Dorsolateral prefrontal cortex (tissue), 122 donors: ENCODE measurements at places on chromosomes 12 and 14.

- DNase-seq, result no peak
Measured at GRCh38 chr12:126523891-126524290, 1458.7 kb downstream of the AACS start.

GRCh38 chr14:63277591-63278183 is 41.0 kb downstream of the GPHB5 start:
- DNase-seq, result no peak

DNA sequence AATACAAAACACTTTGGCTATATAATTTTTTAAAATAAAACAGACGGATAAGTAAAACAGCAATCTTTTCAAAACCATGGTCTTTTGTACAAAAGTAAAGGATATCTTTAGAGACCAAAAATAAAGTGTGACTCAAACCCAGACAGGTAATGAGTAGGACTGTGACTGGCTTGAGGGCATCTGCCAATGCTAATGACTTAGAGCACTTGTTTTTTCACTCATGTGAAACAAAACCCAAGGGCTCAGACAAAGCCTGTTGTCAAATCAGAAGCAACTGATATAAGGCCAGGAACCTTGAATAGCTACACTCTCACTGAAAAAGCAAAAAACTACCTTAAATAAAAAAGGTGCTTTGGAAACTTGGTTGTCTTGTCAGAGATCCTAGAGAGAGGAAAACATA is 357.4 kb downstream of the TMEM117 start:
- DNase-seq, result no peak

DNA sequence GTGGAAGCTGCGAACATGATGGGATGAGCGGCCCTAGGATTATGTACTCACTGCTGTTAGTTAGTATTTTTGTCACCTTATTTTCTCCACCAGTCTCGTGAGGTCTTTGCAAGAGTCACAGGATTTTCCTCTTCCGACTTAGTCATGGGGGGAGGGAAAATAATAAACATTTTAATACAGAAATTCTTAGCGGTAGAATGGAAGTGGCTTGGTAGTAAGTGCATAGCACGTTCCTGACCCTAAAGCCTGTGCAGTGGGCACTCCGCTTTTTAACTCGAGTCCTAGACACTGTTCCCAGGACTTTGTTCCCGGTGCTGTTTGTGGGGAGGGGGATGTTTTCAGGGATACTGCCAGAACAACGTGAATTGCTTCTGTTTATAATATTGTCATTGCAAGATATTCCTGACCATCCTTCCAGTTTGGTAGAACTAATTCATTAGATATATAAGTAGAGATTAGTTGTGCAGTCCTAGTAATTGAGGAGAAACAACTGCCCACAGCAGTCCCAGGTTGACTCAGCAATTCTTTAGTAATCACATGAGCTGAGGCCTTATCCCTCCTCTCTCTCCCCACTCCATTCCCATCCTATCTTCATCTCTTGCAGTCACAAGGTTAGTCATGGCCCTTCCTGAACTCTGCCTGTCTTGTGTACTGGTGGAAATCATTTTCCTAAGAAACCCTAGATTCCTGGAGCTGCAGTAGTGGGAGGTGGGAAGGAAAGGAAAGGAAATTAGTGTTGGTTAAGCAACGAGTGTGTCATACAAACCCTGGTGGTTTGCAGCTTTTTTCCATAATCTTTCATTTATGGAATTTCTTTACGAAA is 799 bp downstream of the SLC38A6 start:
- no peak for DNase-seq

GRCh38 chr14:95043732-95044462 is 113.4 kb downstream of the DICER1 start:
- no peak for DNase-seq

DNA sequence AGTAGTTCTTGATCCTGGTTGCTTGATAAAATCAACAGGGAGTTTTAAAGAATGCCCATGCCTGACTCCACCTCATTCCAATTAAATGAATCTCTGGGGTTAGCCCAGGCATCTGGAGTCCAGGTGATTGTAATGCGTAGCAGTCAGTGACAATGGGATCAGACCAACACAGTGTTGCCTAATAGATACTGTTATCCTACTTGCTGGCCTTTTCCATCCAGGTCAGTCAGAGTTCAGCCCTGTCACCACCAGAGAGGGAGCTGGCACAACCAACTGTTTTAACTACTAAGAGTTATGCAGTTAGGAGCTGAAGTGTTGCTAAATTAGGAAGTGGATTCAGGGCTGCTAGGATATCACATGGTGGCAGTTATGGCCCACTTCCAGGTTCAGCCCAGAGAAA is 107.1 kb downstream of the GPR135 start:
- no peak for DNase-seq

- DNase-seq, result no peak
Measured at GRCh38 chr14:89004166-89004565, 179.7 kb downstream of the TTC8 start.

DNA sequence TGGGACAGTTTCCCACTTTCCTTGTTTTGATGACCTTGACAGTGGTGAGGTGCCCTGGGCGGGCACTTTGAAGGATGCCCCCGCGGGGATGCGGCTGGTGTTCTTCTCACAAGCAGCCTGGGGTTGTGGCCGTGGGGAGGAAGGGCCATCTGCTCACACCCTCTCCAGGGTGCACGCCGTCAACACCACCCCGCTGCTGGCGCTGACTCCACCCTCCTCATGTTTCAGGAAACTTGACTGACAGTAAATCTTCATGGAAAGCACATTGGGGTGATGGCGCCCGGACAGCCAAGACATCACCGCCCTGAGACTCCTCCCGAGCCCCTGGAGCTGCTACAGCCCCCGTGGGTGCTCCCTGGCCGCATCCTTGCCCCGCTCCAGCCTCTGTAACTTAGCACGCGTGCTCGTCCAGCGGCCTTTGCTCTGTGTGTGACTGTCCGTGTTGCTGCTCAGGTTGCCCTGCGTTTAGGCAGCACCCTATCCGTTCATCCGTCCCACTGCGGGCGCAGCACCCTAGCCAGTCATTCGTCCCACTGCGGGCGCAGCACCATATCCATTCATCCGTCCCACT is 150.2 kb upstream of the C14orf180 start:
- DNase-seq, result peak; percentile 29

DNA sequence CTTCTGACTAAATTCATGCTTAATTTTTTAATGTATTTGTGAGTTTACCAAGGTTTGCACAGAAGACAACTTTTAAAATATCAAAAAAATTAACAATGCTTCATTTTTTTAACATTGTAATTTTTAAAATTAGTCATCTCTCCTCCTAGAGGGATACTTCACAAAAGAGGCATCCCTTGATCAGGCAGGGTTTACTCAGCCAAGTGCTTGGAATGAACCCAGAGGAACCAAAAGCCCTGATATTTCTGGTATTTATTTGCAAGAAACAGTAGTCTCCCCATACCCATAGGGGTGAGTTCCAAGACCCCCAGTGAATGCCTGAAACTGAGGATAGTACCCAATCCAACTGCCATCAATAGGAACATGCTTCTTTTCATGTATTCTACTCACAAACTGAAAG is 52.5 kb downstream of the GARIN6 start:
- DNase-seq, result no peak

GRCh38 chr12:11834104-11834812 is 184.8 kb downstream of the ETV6 start:
- no peak for DNase-seq

DNA sequence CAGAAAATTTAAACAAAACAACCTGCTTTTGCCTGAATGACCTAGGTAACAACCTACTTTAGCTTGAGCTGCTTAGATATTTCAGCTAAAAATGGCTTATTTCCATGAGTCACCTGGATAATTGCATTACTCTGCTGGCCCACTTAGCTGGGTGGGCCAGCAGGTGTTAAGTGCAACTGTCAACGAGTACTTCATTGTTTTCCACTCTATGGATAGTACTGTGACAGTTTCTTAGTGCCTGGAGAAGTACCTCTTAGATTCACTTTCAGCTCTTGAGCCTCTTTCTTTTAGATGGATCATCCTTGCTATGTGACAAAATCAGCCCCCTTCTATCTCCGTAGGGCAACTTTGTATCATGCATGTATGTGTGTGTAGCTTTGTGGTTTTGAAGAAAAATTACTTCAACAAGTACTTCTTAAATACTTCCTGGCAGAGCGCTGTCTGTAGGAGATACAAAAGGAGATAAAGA is 368.2 kb upstream of the ATP2B1 start:
- DNase-seq, result no peak

DNA sequence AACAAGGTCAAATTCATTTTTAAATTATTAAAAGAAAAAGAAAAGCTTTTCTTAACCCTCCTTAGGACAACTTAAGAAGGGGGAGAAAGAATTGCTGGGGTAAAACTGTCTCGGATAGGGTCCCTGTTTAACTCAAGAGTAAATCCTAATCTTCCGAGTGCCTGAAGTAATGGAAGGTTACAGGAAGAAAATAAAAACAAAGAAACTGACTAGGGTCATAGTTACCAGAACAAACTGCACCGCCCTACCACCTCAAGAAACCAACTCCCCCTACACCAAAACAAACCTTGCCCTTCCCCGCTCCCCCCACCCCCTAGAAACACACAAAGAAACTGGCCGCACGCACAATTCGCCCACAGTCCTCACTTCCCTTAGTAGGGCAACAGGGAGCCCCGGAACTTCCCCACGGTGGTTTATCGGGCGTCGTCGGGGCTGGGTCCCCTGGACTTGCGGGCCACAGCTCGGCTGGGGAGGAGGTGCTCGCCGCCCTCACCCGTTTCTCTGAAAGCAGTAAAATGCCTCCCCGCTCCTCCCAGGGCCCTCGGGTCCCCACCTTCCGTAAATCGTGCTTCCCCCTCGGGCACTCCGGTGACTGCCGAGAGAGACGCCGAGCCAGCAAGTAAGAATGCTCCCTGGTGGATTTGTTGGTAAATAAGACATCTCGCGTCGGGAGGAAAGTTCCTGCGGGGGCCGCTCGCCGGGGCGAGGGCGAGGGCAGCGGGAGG is 2.4 kb downstream of the SINHCAF start:
- no peak for DNase-seq

GRCh38 chr12:988646-989045 is 2.4 kb upstream of the ERC1 start:
- no peak for DNase-seq

GRCh38 chr12:89245090-89245489 is 107.2 kb downstream of the DUSP6 start:
- no peak for DNase-seq

GRCh38 chr12:75087654-75088053 is 122.0 kb downstream of the KCNC2 start:
- no peak for DNase-seq

- no peak for DNase-seq
Measured at GRCh38 chr12:96294831-96295230, 100.7 kb downstream of the ELK3 start.

DNA sequence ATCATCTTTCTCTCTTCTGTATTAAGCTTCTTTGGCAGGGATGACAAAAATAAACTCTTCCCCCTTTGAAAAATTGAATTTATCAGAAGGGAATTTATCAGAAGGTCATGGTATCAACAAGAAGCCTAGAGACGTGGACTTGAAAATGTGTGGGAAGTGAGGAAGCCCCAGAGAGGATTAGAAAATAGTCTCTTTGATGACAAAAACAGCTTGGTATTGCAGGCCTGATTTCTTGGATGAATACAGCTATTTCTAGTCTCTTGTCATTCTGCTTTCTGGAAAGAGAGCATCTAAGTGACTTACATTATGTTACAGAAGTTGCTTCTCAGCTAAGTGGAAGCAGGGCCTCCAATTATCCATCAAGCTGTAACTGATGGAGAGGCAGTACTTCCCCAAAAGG is 111.1 kb downstream of the KITLG start:
- no peak for DNase-seq

DNA sequence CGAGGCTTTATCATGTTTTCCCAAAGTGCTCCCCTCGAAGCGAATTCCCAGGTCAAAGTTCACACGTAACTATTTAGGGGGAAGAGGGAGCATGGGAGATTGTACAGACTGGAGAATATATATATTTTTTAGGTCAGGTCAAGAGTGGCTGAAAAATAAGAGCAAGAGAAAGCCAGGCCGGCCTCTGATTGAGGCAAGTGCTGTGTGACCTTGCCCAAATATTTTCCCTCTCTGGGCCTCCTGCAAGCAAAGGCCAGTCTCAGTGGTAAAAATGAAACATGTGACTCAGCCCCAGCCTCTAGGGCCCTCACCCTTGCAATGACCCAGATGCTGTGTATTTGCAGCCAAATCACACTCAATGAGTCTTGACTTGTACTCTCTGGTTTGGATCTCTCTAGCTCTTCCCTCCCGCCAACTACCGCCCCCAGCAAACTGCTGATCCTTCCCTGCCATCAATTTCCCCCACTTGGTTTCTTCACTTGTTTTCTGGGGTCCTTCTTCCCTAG is 34.1 kb downstream of the SMUG1 start:
- DNase-seq, result no peak

DNA sequence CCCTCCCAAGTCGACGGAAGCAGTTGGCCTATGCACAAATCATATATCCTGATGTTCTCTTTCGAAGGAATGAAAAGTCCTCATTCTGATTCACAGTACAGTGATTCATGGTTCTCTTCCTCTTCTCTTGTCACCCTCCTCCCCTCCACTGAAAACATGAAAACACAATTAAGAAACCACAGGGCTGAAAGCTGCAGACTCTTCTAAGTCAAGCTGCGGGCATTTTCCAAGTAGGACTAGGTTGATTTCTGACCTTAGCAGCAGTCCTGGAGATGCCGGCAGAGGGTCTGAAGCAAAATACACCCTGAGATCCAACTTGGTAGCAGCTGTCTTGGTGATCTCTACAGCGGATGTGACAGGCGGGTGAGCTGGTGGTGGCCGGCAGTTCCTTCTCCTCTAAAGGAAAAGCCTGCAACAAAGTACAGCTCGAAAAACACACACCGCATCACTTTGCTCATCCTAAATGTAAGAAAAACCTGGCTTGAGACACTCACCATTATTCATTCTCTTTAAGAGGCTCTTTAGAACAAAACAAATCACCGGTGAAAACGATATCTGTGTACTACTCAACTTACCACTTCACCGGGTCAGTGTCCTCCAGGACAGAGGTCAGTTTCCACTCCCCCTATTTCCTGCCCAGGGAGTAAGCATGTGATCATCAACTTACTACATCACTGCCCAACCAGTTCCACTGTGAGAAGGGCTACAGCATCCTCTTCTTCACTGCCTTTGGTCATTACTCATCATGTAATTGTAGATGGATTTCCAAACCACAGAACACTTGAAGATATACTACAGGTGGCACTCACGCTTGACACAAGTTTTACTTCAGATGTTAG is 6.0 kb downstream of the TMCC3 start:
- DNase-seq, result no peak
